ENCODE measurements at places on chromosomes 4 and X.
A peak's percentile ranks its signal among the peaks of the same experiment; 100 is the strongest.

DNA sequence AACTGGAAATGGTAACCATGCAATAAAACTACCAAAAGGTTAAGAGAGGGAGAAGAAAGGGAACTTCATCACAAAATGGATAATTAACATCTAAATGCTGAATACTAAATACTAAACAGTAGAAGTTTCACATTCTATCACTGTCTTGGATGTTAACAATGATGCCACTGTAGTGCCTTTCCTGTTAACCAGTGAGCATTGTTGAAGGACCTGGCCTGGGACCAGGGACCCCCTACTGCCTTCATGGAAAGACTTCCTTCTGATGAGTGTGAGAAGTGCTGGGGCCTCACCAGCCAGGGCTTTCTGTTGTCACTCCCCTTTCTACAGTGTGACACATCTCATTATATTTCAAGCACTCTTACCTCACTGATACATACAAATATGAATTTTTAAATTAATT, 739.3 kb upstream of the FTHL17 start:
- DNase-seq: no peak

GRCh38 chrX:78375894-78376293, 48.5 kb upstream of the CYSLTR1 start:
- DNase-seq: no peak

GRCh38 chr4:76780781-76781697, 116.9 kb downstream of the SOWAHB start:
- DNase-seq: no peak

- DNase-seq: no peak
Measured at GRCh38 chr4:108287834-108288413, 119.2 kb upstream of the LEF1 start.

DNA sequence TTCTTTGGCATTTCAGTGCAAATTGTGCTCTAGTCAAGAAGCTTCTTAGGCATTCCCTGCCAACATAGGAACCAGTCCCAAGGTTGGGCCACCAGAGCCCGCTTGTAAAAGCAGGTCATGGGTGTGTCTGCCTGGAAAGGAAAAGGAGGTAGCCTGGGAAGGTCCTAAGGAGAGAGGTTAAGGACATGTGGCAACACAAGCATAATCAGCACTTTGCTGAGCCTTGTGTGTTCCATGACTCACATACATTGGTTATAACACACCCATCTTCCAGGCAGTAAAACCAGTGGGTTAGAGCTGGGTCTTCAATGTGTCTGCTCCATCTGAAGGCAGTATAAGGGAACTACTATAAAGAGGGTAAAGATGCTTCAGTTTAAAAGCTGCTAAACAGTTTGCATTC, 165.0 kb downstream of the FHIP1A start:
- no peak for DNase-seq

GRCh38 chr4:41400296-41400695, 137.7 kb upstream of the LIMCH1 start:
- no peak for DNase-seq

GRCh38 chr4:7297881-7298280, 105.5 kb downstream of the SORCS2 start:
- no peak for DNase-seq

GRCh38 chrX:12352922-12353321, 214.6 kb downstream of the FRMPD4 start:
- no peak for DNase-seq

DNA sequence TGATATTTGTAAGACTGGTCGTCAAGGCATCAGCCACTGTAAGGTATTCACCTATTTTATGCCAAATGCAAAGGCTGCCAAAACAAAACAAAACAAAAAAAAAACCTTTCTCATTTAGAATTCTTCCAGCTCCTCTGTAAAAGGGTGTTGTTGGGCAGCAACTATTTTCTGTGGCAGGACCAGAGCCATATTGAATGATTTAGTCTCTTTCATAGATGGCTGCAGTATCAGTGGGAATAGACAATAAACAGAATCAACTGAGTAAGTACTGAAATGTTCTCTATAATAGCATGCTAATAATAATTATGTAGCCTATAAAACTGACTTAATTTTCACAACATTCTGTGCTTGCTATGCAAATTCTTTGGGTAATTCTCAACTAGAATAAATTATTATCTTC, 389.7 kb upstream of the PABPC4L start:
- no peak for DNase-seq

DNA sequence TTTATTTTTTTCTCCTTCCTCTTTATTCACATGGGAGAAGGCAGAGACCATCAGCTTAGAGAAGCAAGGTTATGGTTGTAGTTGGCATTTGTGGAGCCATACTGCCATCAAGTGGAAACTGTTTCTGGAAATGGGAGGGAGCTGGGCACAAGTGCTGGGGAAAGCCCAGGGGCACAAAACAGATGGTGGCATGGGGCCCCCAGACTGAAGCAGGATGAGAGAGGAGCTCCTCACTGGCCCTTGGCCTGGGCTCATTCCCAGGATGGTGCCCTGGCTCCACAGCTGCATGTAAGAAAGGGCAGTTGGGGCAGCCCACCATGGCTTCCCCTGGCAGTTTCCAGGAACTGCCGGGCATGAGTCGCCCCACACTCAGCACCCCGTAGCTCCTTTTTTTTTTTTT, 59.2 kb downstream of the NBDY start:
- peak; percentile 21 for DNase-seq

- no peak for DNase-seq
Measured at GRCh38 chrX:53599781-53600396, 86.6 kb downstream of the HUWE1 start.

DNA sequence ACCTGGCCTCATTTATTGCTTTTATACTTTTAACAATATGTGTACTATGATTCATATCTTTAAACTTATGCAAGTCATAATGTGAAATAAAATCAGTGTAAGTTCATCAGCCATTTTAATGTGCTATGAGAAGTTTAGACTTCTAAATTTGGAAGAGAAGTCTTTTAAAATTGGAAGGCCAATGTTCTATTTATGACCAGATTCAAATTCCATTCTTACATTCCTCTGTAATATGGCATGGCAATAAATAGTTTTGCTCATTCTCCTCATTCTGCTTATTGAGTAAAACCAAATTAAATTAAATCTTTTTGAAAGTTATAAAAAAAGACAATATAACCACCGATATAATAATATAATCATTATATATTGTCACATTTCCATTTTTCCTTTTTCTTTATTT, 126.2 kb downstream of the SORBS2 start:
- no peak for DNase-seq

- peak; percentile 70 for DNase-seq
Measured at GRCh38 chr4:99816545-99817308, at the start of gene DAPP1. TSS of gene DAPP1 (plus strand) at chr4:99816827. CDS start at chr4:99816914, 87 bp downstream.

DNA sequence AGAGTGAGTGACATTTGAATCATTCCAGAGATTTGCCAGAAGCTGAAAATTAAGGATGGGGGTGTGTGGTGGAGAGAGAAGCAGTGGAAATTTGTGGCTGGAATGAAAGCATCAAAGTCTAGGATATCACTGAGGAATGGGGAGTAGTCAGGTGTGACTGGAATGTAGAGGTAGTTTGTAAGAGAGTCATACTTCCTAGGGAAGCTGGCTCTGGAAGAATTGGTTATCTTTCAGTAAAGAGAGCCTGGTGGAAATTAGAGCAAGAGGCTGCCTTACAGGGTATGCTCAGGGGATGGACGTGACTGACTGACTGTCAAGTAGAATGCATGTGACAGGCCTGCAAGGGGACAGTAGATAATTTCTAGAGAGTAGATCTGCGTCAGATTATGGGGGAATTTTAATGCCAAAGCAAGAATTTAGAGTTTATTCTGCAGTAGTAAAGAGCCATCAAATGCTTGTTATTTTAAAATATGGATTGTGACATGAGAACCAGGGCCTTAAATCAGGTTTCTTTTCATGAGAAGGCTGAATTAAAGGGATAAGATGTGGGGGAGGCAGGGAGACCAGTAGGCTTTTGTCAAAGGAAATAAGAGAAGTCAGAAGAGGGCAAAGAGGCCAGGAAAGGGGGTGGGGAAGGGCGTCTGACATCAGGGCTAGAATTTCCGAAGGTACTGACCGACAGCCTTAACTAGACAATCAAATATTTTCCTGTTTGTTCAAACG, 109.9 kb downstream of the AFF1 start:
- no peak for DNase-seq

- DNase-seq: no peak
Measured at GRCh38 chr4:17077105-17077504, 178.7 kb upstream of the LDB2 start.

- DNase-seq: no peak
Measured at GRCh38 chrX:155094468-155095061, 23.3 kb downstream of the BRCC3 start.

DNA sequence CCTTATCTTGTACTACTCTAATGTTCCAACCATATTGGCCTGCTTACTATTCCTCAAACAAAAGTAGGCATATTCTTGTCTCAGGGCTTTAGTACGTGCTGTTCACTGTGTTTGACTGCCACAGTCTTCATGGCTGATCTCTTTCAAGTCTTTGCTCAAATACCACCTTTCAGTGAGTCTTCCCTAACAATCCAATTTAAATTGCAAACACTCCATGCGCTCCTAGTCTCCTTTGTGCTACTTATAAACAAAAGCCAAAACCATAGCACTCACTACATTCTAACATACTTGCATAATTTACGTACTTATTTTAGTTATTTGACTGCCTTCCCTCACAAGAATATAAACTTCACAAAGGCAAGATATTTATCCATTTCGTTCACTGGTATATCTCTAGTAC, 1.7 kb upstream of the ART3 start:
- no peak for DNase-seq

- no peak for DNase-seq
Measured at GRCh38 chrX:126900937-126901336, 81.4 kb downstream of the PRR32 start.

DNA sequence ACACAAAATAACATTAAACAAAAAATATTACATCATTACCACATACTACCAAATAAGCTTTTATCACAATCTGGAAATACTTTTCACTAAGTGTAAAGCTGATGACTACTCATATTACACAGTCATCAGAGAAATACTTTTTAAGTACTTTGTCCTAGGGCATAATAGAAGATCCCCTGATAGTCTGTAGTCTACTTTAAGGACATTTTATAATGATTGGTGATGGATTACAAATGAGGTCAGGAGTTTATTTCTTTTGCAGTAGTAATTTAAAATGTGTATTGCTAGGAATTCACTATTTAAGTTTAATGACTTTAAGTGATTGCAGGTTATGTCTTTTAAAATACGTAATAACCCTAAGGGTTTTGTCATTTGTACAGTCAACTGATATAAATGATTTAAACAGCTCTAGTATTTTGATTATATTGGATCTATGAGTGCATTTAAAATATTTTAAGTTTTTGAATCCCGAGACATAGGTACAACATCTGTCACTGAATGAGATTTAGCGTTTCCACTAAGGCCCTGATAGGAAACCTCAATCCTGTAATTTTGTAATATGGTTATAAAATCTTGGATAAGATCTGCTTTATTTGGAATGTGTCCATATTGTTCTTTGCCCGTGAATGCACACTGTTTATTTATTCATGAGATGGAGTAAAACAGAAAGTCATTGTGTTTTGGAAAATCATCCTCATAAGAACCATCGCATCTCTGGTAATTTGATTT, 189.5 kb downstream of the ARAP2 start:
- DNase-seq: no peak

GRCh38 chr4:101135371-101136010, 211.8 kb downstream of the PPP3CA start:
- DNase-seq: no peak

DNA sequence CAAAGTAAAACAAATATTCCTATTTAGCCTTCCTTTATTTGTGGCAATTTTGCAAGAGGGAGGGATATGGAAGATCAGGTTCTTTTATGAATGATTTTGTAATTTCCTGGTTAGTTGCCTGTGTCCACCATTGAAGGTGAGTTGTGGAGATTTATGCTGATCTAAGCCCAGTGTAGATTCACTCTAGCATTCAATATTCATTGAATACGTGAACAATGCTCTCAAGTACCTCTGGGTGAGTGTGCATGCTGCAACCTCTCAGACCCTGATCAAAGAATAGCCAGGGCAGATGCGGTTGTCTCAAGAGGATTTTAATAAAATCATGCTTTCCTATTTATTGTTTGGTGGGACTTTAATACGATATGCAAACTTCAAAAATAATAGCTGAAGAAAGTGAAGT, 628.4 kb downstream of the SPRY1 start:
- DNase-seq: no peak

- DNase-seq: no peak
Measured at GRCh38 chr4:44916411-44916810, 190.1 kb upstream of the GNPDA2 start.

DNA sequence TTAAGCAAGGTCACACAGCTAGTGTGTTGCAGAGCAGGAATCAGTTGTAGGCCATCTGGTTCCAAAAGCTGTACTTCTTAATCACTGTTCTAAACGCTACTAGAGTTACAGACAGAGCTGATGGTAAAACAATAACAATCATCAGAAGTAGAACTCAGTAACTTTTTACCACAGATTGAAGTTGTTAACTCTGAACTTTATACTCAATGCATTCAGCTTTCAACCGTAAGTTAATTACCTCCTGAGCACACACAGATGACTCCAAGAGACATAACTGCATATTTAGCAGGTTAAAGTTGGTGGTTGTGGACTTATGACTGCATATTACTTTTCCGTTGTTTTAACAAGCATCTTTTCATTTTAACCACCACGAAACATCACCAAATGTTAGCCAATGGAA, 127.3 kb downstream of the PRSS12 start:
- DNase-seq: no peak

- no peak for DNase-seq
Measured at GRCh38 chr4:73707918-73708577, 32.3 kb upstream of the CXCL8 start.

- no peak for DNase-seq
Measured at GRCh38 chr4:128470492-128471053, 183.0 kb upstream of the PGRMC2 start.

GRCh38 chrX:132968296-132968949, 10.0 kb upstream of the HS6ST2 start:
- DNase-seq: no peak

GRCh38 chr4:71568131-71568530, 215.7 kb downstream of the GC start:
- DNase-seq: no peak

- no peak for DNase-seq
Measured at GRCh38 chr4:155474758-155475157, 98.0 kb upstream of the MAP9 start.

- no peak for DNase-seq
Measured at GRCh38 chr4:47410271-47410670, 53.2 kb downstream of the COMMD8 start.

GRCh38 chrX:153622661-153623309, 23.8 kb upstream of the CCNQ start:
- DNase-seq: no peak

GRCh38 chr4:2258091-2259035, 3.5 kb downstream of the MXD4 start:
- peak; percentile 16 for DNase-seq

DNA sequence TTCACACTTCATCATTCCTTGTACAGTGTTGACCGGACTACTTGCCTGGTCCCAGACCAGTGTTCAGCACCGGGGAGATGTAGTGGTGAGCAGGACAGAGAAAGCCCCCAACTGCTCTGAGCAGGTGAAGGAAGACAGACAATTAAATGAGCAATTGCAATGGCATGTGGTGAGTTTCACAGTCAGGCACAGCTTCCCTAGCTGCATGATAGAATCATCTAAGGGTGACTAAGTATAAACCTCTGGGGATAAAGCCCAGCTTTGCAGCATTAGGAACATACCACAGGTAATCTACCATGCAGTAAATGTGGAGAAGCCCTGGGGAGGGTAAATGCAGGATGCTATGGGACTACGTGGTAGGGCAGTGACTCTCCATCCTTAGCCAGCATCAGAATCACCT, 47.8 kb downstream of the TMA16 start:
- DNase-seq: no peak

- peak; percentile 38 for DNase-seq
Measured at GRCh38 chrX:149830192-149830873, 48.6 kb downstream of the MAGEA9 start.

Measured in activated T-cell treated with anti-CD3 and anti-CD28 coated beads, Interleukin-2, amount 50 U/mL, for 1 hour (primary cell).